ENCODE measurements at places on chromosomes 7 and 10.
A peak's percentile ranks its signal among the peaks of the same experiment; 100 is the strongest.

DNA sequence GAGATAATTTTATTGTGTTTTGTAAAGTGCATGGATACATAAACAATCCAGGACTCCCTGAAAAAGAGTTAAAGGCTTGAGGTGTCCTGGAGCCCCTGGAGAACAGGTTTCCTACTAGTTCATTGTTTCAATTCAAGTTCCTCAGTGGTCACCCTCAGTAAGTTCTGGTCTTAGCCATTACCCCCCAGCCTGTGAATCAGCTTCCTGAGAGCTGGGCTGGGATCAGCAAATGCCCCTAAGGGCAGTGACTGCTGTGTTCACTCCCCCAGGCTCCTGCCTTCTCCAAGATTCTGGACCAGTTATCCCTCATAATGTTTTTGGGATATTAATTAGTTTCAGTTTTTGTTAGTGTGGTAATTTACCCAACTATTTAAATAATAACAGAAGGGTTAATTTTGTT, 151.6 kb upstream of the PRSS58 start:
- no peak for DNase-seq

DNA sequence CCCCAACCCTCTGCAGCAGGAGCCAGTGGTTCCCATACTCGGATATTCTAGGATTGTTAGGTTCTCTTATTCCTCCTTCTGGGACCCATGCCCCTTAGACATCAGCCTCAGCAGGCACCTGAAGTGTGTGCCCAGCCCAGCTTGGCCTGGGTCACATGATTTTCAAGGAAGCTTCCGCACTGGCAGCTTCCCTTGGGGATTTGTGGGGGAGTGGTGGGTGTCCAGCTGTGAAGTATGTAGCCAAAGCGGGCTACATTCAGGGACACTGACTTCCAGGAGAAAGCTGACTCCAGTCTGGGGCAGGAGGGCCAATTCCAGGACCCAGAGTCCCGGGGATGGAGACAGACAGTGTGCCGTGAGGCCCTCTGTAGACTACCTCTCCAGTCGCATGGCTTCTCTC, 1.3 kb downstream of the LDB1 start:
- no peak for DNase-seq

GRCh38 chr10:37976880-37977203, 395 bp upstream of the ZNF25 start:
- no peak for DNase-seq

DNA sequence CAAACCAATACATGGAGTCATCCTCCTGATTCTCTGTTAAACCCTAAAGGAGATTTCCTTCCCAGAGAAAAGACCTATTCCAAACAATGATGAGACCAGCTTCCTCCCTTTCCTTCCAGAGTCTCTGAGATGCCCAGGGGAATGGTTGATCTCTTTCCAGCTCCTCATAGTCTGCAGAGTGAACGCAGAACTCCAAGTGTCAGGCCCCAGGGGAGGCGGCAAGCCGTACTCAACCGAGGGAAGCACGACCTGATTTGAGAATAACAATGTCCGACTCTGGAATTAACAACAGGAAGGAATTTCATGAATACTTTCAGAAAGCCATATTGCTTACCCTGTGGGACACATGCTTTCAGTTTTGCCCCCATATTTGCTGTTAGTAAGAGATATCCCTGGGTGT, 241.7 kb upstream of the GLI3 start:
- DNase-seq = no peak

- DNase-seq = peak; percentile 3
Observed at GRCh38 chr7:8418629-8419245, 14.7 kb upstream of the NXPH1 start.

DNA sequence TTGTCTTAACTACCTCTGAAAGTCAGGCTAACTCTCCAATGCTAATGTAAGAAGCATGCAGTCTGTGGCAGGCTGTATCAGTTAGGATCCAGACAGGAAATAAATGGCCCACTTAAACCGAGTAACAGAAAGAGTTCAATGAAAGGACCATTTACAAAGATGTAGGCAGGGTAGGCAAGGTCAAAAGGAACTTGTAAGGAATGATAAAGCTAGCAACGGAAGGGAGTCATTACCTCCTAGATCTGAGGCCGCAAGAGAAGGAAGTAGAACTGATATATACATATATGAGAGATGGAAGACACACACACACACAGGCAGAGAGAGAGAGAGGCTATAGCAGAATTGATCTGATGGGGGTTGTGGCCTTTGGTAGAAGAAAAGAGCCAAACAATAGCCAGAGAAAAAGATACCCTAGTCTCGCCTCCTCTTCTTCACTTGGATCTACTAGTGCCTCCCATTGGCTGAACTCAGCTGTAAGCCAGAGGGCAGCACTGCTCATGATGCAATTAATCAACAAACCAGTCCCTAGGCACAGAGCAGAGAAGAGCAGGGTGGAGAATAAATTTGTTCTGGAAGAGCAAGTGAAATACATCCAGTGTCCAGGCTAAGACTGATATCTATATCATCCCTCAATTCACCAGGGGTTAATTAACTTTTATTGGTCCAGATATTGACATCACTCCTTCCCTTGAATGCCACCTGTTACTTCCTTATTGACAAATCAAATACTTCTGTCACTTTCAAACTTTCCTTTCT, 91.2 kb downstream of the LSMEM1 start:
- DNase-seq = no peak

DNA sequence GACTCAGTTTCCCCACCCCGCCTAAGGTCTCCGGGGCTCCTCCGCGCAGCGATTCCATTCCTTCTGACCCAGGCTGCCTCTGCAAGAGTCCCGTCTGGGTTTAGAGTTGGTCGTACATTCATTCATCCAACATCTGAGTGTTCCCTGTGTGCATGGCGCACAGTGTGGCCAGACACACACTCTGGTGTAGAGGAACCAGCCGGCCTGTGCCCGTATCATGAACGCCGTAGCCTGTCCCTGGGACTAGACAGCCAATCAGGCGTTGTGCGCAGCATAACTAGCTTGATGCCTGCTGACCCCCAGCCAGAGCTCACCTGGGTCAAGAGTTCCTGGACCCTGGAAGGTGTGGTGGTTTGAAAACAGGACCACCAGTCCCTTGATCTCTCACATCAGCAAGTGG, 20.9 kb upstream of the PDGFA start:
- no peak for DNase-seq

- no peak for DNase-seq
Observed at GRCh38 chr7:38244516-38244915, 28.9 kb downstream of the TARP start.

GRCh38 chr10:121597504-121598262, 561 bp downstream of the FGFR2 start:
- no peak for DNase-seq

- DNase-seq = no peak
Observed at GRCh38 chr10:35346248-35346647, 9.9 kb downstream of the CCNY start.

GRCh38 chr10:114626841-114627240, 31.2 kb downstream of the ABLIM1 start:
- no peak for DNase-seq

DNA sequence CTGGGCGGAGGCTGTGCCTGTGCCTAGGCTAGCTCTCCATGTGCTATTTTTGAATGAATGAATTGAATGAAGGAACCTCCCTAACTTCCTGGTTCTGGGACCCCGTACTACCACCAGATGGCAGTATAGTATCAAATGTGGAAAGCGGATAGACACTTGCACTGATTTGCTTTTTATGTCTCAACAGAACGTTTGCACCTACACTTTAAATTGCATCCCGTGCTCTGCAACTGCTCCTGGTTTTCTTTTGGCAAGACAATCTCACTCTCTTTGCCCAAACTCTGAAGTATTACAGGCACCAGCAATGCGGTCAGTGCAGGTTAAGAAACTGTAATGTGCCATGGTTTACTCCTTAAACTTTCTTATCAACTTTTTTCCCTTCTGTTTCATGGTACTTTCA, 6.5 kb downstream of the FZD8 start:
- DNase-seq = no peak

- DNase-seq = no peak
Observed at GRCh38 chr7:123398921-123399320, 135.5 kb downstream of the IQUB start.

- DNase-seq = peak; percentile 55
Observed at GRCh38 chr10:49534670-49535381, 4.1 kb downstream of the ERCC6 start.
